ENCODE measurements at places on chromosomes 2 and 18. TPM values are rescaled to one million over a fixed set of nuclear protein-coding genes. Genes with fewer than 3 reads are reported as not detected.

GRCh38 chr2:79964966-79965365 lies 339.6 kb downstream of the LRRTM1 start:
- H3K4me3 ChIP-seq: no peak overlapping the region
- DNase-seq: no peak
- H3K27me3 ChIP-seq: no peaks in the 10 kb centered on the region
- no peaks in the 10 kb centered on the region for H3K36me3 ChIP-seq

- peaks cover 28% of the 10 kb centered on the region for H3K4me1 ChIP-seq
- H3K27ac ChIP-seq: peak overlapping the region; percentile 36
- peaks cover 19% of the 10 kb centered on the region for H3K27me3 ChIP-seq
- no peaks in the 10 kb centered on the region for H3K36me3 ChIP-seq
- no peak for DNase-seq
- H3K4me3 ChIP-seq: peak overlapping the region; percentile 88
Observed at GRCh38 chr2:199458806-199459285, 1.1 kb upstream of the SATB2 start.

GRCh38 chr2:144771348-144771747 lies 251.4 kb upstream of the ZEB2 start:
- no peaks in the 10 kb centered on the region for H3K27me3 ChIP-seq
- H3K4me3 ChIP-seq: no peak overlapping the region

Gene EPB41L3
- total RNA-seq: 47.0 TPM

GRCh38 chr2:209579230-209579749 lies 155.4 kb downstream of the MAP2 start:
- peak overlapping the region; percentile 60 for H3K4me3 ChIP-seq
- no peaks in the 10 kb centered on the region for H3K36me3 ChIP-seq
- no peak for DNase-seq
- no peaks in the 10 kb centered on the region for H3K27me3 ChIP-seq

DNA sequence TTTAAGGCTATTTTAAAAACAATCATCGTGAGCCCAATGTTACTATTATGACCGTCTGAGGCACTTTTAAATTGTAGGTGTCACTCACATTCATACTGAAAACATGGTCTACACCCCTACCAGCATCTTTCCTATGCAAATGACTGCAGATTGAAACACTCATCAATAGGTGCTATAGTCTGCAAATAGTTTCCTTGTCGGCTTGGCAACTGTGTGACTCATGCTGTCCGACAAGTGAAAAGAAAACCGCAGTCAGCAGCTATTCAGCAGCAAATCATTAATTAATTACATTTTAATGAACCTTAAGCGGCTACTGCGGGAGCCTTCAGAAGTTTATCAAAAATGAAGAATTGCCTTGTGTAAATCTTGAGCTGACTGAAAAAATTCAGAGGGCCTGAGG lies 134.4 kb downstream of the FIGN start:
- peak overlapping the region; percentile 60 for H3K27ac ChIP-seq
- no peak overlapping the region for H3K4me3 ChIP-seq
- H3K4me1 ChIP-seq: peaks cover 86% of the 10 kb centered on the region
- no peaks in the 10 kb centered on the region for H3K36me3 ChIP-seq

DNA sequence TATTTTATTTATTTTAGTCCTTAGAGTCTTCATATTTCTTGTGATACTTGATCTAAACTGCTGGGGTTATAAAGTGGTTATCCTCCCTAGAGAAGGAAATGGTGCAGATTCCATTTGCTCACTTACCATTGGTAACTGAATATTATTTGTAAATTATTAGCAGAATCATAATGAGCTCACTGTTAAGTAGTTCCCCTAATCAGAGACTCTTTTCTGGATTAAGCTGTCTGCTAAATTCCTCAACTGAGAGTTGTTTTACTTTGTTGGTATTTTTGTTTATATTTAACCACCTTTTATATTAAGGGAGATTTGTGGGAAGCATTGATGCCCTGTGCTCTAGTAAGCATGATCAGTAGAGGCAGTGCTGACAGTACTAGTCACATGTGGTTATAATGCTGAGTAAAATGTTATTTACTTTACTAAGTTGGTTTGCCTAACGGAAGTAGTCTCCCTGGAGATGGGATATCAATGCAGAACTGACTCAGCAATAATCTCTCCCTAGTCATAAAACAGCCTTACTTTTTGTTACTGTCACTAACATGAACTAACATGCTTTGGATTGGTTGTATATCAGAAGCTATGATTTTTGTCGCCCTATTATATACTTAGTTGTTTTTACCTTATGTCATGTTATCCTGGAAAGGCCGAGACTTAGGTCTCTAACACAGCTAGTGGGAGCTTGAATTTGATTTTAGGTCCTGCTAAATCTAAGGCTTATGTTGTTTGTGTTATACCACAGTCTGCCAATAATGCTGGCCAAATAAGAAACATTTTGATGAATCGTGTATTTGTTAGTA lies 166.7 kb downstream of the MCFD2 start:
- peaks cover 58% of the 10 kb centered on the region for H3K4me1 ChIP-seq
- peak overlapping the region; percentile 79 for H3K27ac ChIP-seq
- H3K36me3 ChIP-seq: no peaks in the 10 kb centered on the region
- H3K4me3 ChIP-seq: no peak overlapping the region
- H3K27me3 ChIP-seq: no peaks in the 10 kb centered on the region
- DNase-seq: no peak

- no peak for DNase-seq
- no peaks in the 10 kb centered on the region for H3K27me3 ChIP-seq
- no peaks in the 10 kb centered on the region for H3K36me3 ChIP-seq
- no peak overlapping the region for H3K27ac ChIP-seq
- peaks cover 17% of the 10 kb centered on the region for H3K4me1 ChIP-seq
Observed at GRCh38 chr2:181312515-181312927, 144.7 kb upstream of the ITGA4 start.

DNA sequence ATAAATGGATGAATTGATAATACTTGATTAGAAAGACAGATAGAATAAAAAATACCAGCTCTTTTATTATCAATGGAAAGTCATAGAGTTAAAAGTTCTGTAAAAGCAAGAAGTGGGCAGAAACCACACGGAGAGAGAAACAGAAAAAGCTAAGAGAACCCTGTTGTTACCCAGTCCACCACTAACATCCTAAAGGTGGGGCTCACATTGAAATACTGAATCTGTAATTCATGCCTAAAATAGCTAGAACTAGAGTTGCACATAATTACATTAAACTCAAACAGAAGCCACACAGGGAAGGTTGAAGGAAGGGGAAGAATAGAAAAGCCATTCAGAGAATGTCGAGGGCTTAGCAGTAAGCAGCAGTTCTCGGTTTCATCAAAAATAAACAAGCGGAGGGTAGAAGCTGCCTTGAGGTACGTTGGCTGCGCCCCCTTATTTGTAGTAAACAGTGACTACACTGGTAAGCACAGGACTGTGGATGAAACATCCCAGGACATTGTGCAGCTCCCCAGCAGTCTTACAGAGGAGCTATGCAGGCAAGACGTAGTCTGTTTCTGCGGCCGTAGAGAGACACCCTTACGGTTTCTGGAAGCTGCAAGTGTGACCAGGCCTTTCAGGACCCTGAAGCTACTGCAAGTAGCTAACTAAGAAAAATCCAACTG lies 1247.0 kb upstream of the GYPC start:
- no peaks in the 10 kb centered on the region for H3K27me3 ChIP-seq
- H3K4me1 ChIP-seq: peaks cover 24% of the 10 kb centered on the region
- H3K27ac ChIP-seq: no peak overlapping the region
- H3K4me3 ChIP-seq: no peak overlapping the region
- DNase-seq: no peak

- H3K27me3 ChIP-seq: no peaks in the 10 kb centered on the region
- H3K27ac ChIP-seq: peak overlapping the region; percentile 65
- H3K4me1 ChIP-seq: peaks cover 45% of the 10 kb centered on the region
- no peak for DNase-seq
Observed at GRCh38 chr2:86185517-86186212, 9.6 kb downstream of the IMMT start.

GRCh38 chr2:132403146-132403545 lies 13.5 kb upstream of the GPR39 start:
- H3K27me3 ChIP-seq: peaks cover 55% of the 10 kb centered on the region
- peaks cover 2% of the 10 kb centered on the region for H3K36me3 ChIP-seq
- no peak for DNase-seq
- no peaks in the 10 kb centered on the region for H3K4me1 ChIP-seq
- no peak overlapping the region for H3K4me3 ChIP-seq

DNA sequence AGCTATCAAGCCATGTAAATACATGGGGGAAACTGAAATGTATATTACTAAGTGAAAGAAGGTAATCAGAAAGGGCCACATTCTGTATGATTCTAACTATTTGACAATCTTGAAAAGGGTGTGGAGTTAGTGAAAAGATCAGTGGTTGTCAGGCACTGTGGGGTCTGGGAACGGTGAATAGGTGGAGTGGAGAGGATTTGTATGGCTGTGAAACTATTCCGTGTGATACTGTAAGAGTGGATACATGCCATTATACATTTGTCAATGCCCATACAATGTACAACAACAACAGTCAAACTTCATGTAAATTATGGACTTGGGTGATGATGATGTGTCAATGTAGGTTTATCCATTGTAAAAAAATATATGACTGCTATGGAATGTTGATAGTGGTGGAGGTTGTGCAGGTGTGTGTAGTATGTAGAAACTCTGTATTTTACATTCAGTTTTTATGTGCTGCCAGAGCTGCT lies 1116.2 kb downstream of the SUCLG1 start:
- no peaks in the 10 kb centered on the region for H3K27me3 ChIP-seq
- no peak overlapping the region for H3K4me3 ChIP-seq
- H3K36me3 ChIP-seq: no peaks in the 10 kb centered on the region
- H3K27ac ChIP-seq: no peak overlapping the region
- H3K4me1 ChIP-seq: no peaks in the 10 kb centered on the region

- no peak for DNase-seq
- H3K4me1 ChIP-seq: no peaks in the 10 kb centered on the region
- H3K27me3 ChIP-seq: no peaks in the 10 kb centered on the region
- H3K27ac ChIP-seq: no peak overlapping the region
Observed at GRCh38 chr2:147327613-147328012, 517.2 kb upstream of the ACVR2A start.

DNA sequence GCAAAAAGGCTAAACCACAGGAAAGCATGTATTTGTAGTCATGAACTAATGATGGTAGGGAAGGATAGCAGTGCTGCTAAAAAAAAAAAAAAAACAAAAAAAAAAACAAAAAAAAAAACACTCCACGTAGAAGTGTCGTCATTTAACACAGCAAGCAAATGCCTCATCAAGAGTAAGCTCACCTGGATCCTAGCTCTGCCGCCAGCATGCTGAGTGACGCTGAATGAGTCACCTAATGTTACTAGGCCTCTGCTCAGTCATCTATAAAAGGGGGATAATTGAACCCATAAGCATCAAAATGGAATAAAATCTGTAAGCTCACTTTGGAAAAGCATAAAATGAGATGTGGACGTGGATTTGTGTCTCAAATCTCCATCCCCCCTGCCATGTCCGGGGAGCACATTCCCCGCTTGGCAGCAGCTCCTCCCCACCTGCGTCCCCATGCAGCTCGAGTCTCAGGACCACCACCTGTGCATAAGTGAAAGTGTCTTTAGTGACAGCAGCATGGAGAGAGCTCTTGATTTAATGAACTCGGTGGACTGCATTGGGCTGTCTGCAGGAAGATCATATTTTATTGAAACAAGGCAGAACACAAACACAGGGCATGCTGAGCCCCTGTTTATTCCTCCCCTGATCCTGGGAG lies 427.5 kb downstream of the LRATD1 start:
- no peaks in the 10 kb centered on the region for H3K36me3 ChIP-seq
- H3K4me1 ChIP-seq: no peaks in the 10 kb centered on the region
- no peak overlapping the region for H3K27ac ChIP-seq

DNA sequence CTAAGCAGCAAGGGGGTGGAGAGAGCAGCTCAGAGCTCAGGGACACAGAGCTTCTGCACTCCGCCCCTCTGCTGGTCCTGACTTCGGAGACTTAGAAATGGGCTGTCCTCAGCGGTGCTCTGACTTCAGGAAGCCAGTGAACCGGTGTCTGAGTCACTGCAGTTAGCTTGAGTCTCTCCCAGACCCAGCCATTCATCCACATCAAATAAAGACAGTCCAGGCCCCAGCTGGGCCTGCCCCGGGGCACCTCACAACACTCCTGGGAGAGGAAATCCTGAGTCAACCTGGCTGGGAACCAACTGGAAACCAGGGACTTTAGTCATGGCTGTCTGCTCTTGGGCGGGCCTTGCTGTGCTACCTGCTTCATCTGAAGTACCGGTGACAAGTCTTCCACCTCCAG lies 5.4 kb upstream of the ITGB6 start:
- peaks cover 5% of the 10 kb centered on the region for H3K36me3 ChIP-seq
- H3K27ac ChIP-seq: peak overlapping the region; percentile 96
- no peaks in the 10 kb centered on the region for H3K27me3 ChIP-seq
- H3K4me1 ChIP-seq: peaks cover 86% of the 10 kb centered on the region
- peak overlapping the region; percentile 61 for H3K4me3 ChIP-seq
- DNase-seq: no peak

DNA sequence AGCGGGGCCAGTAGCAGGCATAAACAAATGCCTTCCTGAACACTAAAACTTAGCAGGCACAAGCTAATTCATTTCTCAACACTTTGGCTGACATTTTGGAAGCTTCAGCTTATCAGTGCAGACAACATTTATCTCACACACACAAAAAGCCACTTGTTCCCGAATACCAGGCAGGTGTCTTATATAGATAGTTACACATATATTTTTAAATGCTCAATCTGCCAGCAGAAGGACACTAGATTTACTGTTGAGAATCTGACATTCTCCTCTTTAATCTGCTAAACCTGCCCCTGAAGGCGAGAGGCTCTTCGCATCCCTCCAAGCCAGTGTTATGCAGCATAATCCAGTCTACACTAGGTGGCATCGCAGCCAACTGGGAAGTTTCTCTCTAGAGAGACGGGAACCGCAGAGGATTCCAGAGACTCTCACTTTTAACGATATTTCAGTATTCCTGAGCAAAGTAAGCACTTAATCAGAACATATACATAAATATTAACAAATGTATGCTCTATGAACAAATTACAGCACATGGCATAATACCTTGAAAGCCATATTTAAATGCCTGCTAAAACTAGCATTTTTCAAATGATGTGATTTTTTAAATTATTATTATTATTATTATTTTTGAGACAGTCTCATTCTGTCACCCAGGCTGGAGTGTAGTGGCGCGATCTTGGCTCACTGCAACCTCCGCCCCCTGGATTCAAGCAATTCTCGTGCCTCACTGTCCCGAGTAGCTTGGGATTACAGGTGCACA lies 90.2 kb upstream of the SCG2 start:
- H3K27me3 ChIP-seq: no peaks in the 10 kb centered on the region
- H3K36me3 ChIP-seq: peaks cover 2% of the 10 kb centered on the region
- H3K4me1 ChIP-seq: peaks cover 17% of the 10 kb centered on the region
- DNase-seq: no peak

DNA sequence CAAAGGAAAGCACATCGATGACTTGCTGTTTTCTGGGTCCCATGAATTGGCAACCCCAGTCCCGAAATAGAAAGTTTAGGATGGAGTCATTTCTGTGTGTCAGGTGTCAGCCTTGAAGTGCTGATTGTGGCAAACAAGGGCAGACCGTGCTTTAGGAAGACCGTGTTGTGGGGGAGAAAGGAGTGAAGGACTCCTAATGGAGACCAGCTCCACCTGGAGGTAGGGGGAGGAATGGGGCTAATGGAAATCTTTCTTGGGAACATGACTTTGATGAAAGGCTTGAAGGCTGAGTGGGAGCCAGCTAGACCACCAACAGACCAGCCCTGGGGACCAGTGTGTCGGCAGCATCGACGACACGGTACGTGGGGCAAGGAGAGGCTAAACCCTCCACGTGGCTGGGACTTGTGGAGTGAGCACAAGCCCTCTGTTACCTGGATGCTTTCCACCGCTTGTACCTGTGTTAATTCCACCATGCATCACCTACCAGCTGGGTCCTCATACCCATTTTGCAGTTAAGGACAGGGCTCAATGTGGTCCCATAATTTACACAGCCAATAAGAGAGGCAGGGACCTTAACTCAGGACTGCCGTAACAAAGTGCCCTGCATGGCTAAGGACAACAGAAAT lies 104.2 kb downstream of the SH3BP4 start:
- H3K4me1 ChIP-seq: peaks cover 13% of the 10 kb centered on the region
- H3K27ac ChIP-seq: no peak overlapping the region
- no peaks in the 10 kb centered on the region for H3K27me3 ChIP-seq
- H3K4me3 ChIP-seq: no peak overlapping the region

Gene FEV
- total RNA-seq: not detected

Measured in chondrocyte (in vitro differentiated cells).